ENCODE measurements at places on chromosomes 12 and 14. TPM values are rescaled to one million over a fixed set of nuclear protein-coding genes. Genes with fewer than 3 reads are reported as not detected.

Gene ZNF384
- total RNA-seq, result 66.0 TPM

Gene LMNTD1
- total RNA-seq, result not detected

Gene GNB3
- 2.1 TPM for total RNA-seq

Gene ANG
- 11.0 TPM for total RNA-seq

Gene KIF21A
- 20.9 TPM for total RNA-seq

Gene HOXC10
- total RNA-seq, result 2.5 TPM

Gene RND1
- total RNA-seq, result 7.4 TPM

Gene CLMN
- 5.5 TPM for total RNA-seq

Gene KRT2
- not detected for total RNA-seq

Gene KCNJ8
- total RNA-seq, result 0.18 TPM

Gene UBE3B
- 14.3 TPM for total RNA-seq

Gene MMP17
- total RNA-seq, result 5.3 TPM

Gene LRRC43
- total RNA-seq, result not detected

Gene GRIP1
- total RNA-seq, result 2.0 TPM

Gene NT5DC3
- 11.0 TPM for total RNA-seq

Gene TMEM132D
- total RNA-seq, result not detected

Gene MYBPC1
- total RNA-seq, result not detected

Gene SLC7A8
- total RNA-seq, result 0.73 TPM

Gene TMEM116
- total RNA-seq, result 6.9 TPM

Gene MIP
- total RNA-seq, result not detected

Gene KANSL2
- total RNA-seq, result 30.4 TPM

Gene SLC6A13
- total RNA-seq, result 0.26 TPM

Gene HCAR2
- total RNA-seq, result not detected

Gene SERPINA10
- not detected for total RNA-seq

Gene GALNT4
- 4.8 TPM for total RNA-seq

Gene PRH2
- not detected for total RNA-seq

Gene REC8
- total RNA-seq, result 2.6 TPM

Gene MUCL1
- total RNA-seq, result not detected

Gene CD163
- total RNA-seq, result not detected

Gene CBLN3
- total RNA-seq, result 1.5 TPM

Gene KRT81
- 3,561 TPM for total RNA-seq

Gene GALNT8
- not detected for total RNA-seq

Gene PIANP
- total RNA-seq, result 0.97 TPM

Gene STYK1
- 0.28 TPM for total RNA-seq

Gene ZDHHC22
- 0.20 TPM for total RNA-seq

Gene CLEC2A
- total RNA-seq, result not detected

Gene TMEM63C
- total RNA-seq, result 2.2 TPM

Gene ZBTB42
- total RNA-seq, result 3.5 TPM

Gene TMPO
- 78.3 TPM for total RNA-seq

Gene COL2A1
- not detected for total RNA-seq

Gene EID3
- 7.0 TPM for total RNA-seq

Gene MSI1
- 0.50 TPM for total RNA-seq

Gene OVCH1
- total RNA-seq, result not detected

Gene TDRD9
- total RNA-seq, result 0.04 TPM

Gene GNPNAT1
- 32.9 TPM for total RNA-seq

Gene SERPINA12
- not detected for total RNA-seq

Gene MMP14
- 0.55 TPM for total RNA-seq

Gene CLEC9A
- total RNA-seq, result not detected

Gene OTOGL
- total RNA-seq, result not detected

Gene OAS2
- 0.44 TPM for total RNA-seq

Gene TCL1B
- total RNA-seq, result not detected

Measured in A549 treated with ZK216348 at 1 μM for 4 hours (cell line).